ENCODE measurements at places on chromosomes 5 and 9. TPM values are rescaled to one million over a fixed set of nuclear protein-coding genes. Genes with fewer than 3 reads are reported as not detected.
A peak's percentile ranks its signal among the peaks of the same experiment; 100 is the strongest.

GRCh38 chr5:53091289-53091688 lies 18.3 kb downstream of the MOCS2 start:
- no peak for DNase-seq

- peak; percentile 69 for DNase-seq
These were observed 601.8 kb upstream of the ZNF608 start for GRCh38 chr5:125348221-125348692.

- DNase-seq: no peak
These were observed 2.9 kb downstream of the DHX29 start for GRCh38 chr5:55304584-55304983.

DNA sequence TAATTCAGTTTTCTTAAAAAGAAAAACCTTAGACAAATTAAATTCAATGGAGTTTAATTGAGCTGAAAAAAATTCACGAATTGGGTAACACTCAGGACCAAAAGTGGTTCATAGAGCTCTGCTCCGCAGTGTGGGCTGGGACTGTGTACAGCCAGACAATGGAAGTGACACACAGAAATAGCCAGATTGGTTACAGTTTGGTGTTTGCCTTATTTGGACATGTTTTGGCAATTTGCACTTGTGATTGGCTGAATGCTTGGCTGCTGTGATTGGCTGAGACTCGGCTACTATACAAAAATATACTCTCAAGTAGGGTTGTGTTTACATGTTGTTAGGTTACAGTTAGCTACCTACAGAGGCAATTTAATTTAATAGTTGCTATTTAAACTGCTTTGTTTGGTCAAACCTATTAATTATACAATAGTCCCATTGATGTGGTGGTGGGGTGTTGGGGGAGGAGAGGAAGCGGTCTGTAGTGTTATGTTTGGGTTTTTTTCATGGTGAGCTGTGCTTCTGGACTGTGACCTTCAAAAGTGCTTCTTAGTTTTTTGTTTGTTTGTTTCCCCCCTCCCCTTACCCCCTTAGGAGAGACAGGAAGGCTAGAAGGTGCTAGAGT lies 95.2 kb downstream of the CNTLN start:
- DNase-seq: no peak

DNA sequence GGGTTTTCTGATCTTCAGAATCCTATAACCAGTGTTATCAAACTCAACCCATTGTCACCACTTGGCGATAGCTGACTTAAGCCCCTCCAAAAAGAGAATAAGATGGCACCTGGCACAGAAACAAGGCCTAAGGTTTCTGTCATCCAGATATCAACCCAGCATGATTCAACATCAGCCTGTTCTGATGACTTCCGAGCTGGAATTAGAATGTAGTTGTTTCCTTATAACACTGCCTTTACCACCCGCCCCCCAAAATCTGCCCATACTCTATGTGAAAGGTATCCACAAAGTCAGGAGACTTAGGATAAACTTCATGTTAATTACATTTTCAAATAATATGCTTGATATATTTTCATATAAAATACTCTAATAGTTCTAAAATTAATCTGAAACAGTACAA lies 5.2 kb downstream of the KLF9 start:
- no peak for DNase-seq

GRCh38 chr5:132369474-132370180 lies at the start of gene SLC22A5:
TSS of gene SLC22A5 (plus strand) at chr5:132369710. CDS start at chr5:132369973, 263 bp downstream.
- peak; percentile 60 for DNase-seq

GRCh38 chr5:112124788-112125187 lies 294.3 kb downstream of the EPB41L4A start:
- no peak for DNase-seq

DNA sequence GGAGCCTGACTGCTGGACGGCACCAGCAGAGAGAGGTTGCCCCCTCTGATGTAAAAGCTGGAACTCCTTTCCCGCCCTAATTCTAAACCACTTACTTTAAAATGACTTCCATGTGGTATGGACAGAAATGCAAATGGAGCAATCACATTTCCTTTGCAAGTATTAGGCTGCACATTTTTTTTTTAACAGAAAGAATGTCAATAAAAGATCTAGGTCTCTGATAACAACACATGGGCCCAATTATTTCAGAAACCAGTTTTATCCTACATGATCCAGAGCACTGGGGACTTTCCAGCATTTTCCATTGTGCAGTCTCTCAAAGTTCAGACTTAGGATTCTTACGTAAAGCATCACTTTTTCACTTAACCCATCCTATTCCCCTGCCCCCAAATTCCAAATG lies 203.7 kb downstream of the NXNL2 start:
- no peak for DNase-seq

DNA sequence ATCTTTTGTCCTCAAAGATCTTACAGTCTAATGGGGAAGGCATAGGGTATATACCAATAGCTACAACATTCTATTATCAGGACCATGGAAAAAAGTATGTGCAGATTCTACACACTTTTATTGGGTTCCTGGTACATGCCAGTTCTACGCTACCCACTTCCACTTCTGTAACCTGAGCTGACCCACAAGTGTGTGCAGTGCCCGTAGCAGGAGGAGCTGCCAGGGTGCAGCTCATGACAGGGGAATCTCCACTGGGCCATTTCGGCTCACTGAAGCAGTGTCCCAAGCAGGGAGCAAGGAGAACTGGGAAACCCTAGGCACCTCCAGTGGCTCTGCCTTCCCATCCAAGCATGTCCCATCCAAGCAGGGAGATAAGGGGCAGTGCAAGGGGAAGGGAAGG lies 60.4 kb downstream of the FOXI1 start:
- DNase-seq: no peak

DNA sequence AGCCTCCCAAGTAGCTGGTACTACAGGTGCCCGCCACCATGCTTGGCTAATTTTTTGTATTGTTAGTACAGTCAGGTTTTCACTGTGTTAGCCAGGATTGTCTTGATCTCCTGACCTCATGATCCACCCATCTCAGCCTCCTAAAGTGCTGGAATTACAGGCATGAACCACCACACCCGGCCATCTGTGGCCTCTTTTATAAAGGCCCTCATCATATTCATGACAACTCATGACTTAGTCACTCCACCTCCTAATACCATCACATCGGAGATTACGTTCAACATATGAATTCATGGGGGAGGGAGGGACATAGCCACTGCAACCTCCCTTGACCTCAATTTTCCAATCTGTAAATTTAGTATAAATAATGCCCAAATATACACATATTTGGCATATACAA lies 27.2 kb upstream of the PLCXD3 start:
- no peak for DNase-seq

- no peak for DNase-seq
These were observed 275.5 kb downstream of the GLIS3 start for GRCh38 chr9:4024281-4024777.

The CARD6 gene
- 10.8 TPM for total RNA-seq

The SLC36A3 gene
- total RNA-seq: not detected

The PCSK5 gene
- 5.3 TPM for total RNA-seq

The SPOCK1 gene
- 59.8 TPM for total RNA-seq

The FOXD1 gene
- not detected for total RNA-seq

Measured in right atrium auricular region (tissue), 2 donors.